ENCODE measurements at places on chromosomes 5 and 9.

DNA sequence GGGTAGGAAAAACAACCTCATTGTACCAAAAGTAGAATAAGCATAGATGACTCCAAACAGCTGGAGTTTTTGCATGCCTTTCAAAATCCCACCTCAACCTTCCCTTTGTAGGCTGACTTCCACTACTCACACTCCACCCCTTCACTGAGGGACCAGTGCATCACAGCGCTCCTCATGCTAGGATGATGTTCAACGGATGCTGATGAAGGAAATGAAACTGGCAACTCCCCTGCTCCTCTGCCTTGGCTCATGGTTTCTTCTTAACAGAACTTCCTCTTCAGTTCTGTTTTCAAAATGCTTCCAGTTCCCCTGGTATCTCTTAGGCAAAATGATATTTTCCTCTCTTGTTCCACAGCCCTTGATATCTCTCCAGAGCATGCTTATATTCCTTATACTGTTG is 29.0 kb downstream of the LIFR start:
- DNase-seq, result no peak

GRCh38 chr5:40405996-40406740 is 273.5 kb upstream of the PTGER4 start:
- DNase-seq, result no peak

DNA sequence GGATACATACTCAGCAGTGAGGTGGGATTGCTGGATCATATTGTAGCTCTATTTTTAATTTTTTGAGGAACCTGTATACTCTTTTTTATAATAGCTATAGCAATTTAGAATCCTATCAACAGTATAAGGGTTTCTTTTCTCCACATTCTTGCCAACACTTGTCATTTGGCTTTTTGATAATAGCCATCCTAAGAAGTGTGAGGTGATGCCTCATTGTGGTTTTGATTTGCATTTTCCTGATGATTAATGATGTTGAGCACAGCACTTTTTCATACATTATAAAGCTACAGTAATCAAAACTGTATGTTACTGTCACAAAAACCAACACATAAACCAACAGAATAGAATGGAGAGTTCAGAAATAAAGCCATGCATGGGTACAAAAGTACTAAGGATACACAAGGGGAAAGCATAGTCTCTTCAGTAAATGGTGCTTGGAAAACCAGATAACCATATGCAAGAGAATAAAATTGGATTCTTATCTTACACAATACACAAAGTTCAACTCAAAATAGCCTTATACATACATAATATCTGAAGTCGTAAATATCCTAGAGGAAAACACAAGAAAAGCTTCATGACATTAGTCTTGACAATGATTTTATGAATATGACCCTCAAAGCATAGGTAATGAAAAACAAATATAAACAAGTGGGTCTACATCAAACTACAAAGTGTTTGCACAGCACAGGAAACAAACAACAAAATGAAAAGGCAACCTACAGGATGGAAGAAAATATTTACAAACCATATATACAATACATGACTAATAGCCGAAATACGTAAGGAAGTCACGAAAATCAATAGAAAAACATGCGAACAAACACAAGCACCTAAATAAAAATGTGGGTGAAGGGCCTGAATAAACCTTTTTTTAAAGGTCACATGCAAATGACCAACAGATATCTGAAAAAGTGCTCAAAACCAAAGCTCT is 287.8 kb upstream of the DAB2 start:
- DNase-seq, result no peak

- DNase-seq, result no peak
Measured at GRCh38 chr5:128706269-128706668, 168.2 kb upstream of the FBN2 start.

DNA sequence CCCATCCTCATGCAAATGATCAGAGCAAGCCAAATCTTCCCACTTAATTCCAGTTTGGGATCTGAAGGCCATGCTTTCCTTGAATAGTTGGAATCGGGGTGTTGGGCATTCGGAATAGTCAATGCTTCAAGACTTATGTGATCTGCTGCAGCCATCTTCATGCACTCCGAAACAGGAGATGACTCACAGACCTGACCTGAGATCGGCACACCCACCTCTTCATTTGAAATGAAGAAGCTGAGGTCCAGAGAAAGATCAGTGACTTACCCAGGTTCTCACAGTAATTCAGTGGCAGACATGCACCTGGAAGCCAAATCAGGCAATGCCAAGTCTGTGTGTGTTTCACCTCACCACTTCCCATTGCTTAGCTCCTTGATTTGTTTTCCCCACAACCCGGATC is 33.0 kb downstream of the FOXD1 start:
- no peak for DNase-seq

- no peak for DNase-seq
Measured at GRCh38 chr9:35516479-35516878, 26.6 kb downstream of the RUSC2 start.

DNA sequence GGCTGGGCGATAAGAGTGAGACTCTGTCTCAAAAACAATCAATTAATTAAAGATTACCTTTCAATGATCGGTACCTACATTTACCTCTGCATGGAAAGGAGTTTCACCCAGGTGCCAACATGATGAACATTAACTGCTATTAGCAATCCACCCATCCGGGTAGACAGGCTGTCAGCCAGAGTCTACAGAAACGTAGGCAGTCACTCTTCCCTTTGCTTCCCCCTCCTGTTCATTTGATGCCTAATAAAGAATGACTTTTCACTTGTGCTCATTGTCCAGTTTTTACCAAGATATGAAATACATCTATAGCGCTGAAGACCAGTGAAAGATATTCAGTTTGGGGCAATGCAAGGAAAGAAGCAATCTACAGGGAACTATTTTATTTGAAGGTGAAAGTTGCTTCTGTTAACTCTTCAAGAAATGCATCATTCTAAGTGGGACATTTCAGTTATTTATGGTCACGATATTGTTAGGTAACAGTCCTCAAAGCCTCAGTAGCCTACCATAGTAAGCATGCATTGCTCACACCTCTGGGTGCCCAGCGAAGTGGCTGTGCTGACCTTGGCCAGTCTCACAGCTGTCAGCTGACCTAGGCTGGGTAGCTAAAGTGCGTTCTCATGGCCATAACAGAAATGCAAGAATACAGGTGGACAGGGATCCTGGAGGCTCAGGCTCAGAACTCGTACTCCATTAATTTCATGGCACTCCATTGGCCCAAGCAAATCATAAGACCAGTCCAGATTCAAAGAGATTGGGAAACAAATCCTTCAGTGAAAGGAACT is 87.2 kb upstream of the DMRT1 start:
- DNase-seq, result no peak
